ENCODE measurements at places on chromosomes 3 and 15.
A peak's percentile ranks its signal among the peaks of the same experiment; 100 is the strongest.

GRCh38 chr15:69465253-69465652, 12.6 kb downstream of the RPLP1 start:
- no peak for DNase-seq

DNA sequence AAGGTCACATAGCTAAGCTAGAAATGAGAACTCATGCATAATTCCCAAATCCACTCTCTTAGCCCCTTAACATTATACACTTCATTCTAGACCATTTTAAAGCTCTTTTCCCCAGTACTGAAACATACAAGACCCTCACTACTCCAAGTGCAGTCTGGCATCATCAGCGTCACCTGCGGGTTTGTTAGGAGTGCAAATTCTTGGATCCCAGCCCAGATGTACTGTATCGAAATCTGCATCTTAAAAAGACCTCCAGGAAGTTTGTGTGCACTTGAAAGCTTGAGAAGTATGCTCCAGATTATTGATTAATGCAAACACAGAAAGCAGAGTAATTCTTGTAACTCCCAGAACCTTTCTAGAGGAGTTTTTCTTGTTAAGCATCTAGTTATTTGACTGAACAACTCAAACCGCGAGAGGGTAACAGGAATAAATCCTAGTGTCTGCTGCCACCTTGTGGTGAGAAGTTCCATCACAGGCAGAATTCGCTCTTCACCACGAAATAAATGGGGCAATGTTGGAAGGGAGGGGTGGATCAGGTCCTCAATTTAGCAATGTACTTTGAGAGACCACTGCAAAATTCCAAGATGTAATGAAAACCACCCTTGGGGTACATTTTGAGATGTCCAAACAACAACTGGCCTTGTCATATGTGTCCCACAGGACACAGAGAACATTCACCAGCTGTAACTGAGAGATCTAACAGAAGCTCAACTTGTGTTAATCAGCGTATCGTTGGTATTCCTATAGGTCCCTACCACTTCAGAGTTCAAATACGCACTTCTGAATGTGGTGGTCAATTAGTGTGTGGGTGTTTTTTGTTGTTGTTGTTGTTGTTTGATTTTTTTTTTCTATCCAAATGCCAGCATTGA, 583 bp upstream of the C3orf49 start:
- DNase-seq = peak; percentile 2

GRCh38 chr3:60912142-60912541, 339.1 kb downstream of the FHIT start:
- DNase-seq = no peak

- DNase-seq = no peak
These were observed 174.3 kb upstream of the ZBTB20 start for GRCh38 chr3:115321400-115321805.

DNA sequence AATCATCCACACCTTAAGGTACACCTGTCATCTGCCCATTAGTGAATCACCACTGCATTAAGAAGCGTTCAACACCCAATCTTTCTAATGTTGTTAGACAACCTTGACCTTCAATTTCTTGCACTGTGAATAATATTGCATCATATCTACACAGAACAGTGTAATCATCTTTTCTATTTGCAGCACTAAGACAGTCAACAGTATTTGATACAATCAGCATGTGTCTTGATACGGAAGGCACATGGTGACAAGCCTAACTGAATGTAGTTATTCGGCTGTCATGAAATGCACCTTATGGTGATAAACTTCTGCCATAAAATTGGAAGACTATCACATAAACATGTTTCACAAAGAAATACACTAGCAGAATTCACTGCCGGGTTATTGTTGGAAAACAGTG, 253.9 kb upstream of the THRB start:
- no peak for DNase-seq

GRCh38 chr3:8734908-8735307, 1.3 kb downstream of the CAV3 start:
- no peak for DNase-seq

- DNase-seq = peak; percentile 45
These were observed 57.7 kb downstream of the FEM1B start for GRCh38 chr15:68335251-68335650.

GRCh38 chr3:59771768-59772181, 722.0 kb upstream of the CFAP20DC start:
- DNase-seq = no peak

- DNase-seq = no peak
These were observed 6.1 kb upstream of the TMEM207 start for GRCh38 chr3:190455828-190456227.

- DNase-seq = no peak
These were observed 301.4 kb downstream of the ULK4 start for GRCh38 chr3:41660510-41660909.

- DNase-seq = no peak
These were observed 29.7 kb downstream of the VGLL4 start for GRCh38 chr3:11613851-11614487.
